ENCODE measurements at places on chromosomes 2 and 18.

- DNase-seq, result no peak
These were observed 7.9 kb upstream of the COLEC11 start for GRCh38 chr2:3587021-3587420.

DNA sequence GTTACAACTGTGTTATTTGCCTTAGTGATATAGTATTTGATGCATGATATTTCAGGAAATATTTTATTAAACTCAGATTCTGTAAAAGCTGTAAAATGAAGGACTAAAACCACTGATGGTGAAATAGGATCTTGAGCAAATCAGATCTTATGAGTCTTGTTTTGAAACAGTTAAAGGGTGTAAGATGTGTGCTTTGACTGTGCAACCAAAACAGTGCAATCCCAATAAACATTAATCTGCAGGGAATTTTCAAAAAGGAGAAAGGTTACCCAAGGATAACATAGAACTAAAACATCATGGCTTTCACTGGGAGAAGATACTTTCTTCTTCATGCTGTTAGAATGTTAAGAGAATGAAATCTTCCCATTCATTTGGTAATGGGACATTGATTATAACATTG is 378.7 kb downstream of the PARD3B start:
- DNase-seq, result no peak

DNA sequence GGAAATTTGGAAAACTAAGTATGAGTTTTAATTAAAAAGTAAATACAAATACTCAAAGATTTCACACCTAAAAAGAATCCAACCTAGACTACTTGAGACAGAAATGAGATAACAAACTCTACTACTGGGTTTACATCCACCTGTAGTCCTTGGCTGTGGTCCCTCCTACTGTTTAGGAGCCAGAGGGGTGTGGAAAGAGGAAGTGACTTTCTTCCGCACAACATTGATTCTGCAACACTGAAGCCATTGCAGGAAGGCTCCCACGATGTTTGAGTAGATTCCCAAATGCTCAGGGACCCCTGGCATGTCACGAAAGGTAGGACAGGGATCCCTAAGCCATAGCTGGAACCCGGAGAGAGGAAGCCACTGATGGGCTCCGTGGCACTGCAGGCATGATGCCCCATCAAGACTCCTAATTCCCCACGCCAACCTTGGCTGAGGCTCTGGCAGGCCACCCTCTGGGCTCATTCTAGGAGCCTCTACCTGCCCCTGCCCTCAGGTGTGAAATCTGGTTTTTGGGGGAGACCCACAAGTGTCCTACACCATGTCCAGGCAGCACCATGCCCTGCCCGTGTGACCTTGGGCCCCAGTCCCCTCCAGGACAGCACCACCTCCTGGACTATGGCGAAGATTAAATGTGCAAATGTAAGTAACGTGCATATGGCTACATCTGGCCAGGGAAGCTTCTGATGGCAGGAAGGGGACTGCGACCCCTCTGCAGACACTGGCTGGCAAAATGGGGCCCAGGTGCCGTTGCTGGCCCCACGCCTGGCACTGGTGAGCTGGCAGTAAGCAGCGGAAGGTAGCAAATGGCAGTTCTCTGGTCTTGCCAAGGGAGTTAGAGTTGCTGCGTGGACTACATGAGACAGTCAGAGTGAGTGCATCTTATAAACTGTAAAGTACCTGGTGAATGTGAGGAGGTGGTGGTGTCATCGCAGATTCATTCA is 38.2 kb upstream of the MAL start:
- no peak for DNase-seq

GRCh38 chr2:112777036-112777435 is 7.3 kb downstream of the IL1A start:
- DNase-seq, result no peak

- no peak for DNase-seq
These were observed 87.5 kb downstream of the TRIB2 start for GRCh38 chr2:12804091-12804856.

DNA sequence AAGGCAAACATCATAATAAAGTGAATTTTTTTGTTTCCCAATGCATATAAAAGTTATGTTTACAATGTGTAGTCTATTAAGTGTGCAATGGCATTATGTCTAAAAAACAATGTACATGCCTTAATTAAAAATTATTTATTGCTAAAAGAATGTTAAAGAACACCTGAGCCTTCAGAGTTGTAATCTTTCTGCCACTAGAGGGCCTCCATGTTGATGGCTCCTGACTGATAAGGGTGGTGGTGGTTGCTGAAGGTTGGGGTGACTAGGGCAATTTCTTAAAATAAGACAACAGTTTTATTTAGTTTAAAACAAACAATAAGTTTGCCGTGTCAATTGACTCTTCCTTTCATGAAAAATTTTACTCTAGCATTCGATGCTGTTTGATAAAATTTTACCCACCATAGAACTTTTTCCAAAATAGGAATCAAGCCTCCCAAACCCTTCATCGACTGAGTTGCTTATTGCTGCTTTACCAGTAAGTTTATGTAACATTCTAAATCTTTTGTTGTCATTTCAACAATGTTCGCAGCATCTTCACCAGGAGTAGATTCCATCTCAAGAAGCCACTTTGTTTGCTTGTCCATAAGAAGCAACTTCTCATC is 32.3 kb downstream of the MAP3K2 start:
- no peak for DNase-seq

DNA sequence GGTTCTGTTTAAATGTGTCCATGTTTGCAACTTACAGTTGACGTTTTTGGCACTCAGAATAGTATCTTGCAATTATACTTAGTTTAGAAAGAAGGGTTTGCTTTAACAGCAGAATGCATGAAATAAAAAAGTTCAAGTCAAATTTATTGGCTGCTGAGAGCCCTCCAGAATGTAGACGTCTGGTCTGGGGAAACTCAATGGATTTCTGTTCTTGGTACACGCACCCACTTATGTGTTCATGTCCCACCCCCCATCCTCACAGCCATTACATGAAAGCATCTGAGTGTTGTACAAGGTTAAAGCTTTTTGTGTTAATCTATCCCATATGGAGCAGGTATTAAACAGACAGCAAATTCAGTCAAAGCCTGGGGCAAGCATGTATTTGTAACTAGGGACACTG is 219.5 kb downstream of the SOX11 start:
- DNase-seq, result no peak

DNA sequence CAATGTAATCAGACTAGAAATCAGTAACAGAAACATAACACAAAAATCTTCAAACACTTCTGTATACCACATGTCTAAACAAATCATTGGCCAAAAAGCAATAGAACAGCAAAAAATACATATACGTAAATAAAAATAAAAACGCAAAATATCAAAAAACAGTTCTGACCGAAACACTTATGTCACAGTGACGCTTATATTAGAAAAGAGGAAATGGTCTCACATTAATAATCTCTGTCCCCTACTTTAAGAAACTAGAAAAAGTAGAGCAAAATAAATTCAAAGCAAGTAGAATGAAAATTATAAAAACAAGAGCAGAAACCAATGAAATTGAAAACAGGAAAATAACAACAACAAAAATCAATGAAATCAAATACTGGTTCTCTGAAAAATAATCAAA is 41.9 kb downstream of the TMEM131 start:
- DNase-seq, result no peak

DNA sequence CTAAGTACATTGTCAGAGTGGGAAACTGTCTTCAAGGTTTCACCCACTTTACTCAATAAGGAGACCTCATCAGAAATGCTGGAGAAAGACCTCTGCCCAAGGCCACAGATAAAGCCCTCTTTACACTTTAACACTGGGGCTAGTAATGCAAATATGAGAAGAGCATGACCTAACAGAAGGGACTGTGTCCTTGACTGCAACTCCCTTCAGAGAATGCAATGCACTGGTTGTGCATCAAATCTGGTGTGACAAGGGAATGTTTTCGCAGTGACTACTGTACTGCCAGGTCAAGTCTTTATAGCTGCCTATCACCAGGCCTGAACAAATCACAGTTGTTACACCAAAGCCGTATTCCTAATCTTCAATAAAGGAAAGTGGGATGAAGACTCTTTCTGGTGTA is 28.6 kb downstream of the CDH19 start:
- no peak for DNase-seq

GRCh38 chr2:1841903-1842791 is 97.8 kb upstream of the PXDN start:
- DNase-seq, result no peak

- no peak for DNase-seq
These were observed 6.6 kb upstream of the CYP27C1 start for GRCh38 chr2:127226520-127227263.

DNA sequence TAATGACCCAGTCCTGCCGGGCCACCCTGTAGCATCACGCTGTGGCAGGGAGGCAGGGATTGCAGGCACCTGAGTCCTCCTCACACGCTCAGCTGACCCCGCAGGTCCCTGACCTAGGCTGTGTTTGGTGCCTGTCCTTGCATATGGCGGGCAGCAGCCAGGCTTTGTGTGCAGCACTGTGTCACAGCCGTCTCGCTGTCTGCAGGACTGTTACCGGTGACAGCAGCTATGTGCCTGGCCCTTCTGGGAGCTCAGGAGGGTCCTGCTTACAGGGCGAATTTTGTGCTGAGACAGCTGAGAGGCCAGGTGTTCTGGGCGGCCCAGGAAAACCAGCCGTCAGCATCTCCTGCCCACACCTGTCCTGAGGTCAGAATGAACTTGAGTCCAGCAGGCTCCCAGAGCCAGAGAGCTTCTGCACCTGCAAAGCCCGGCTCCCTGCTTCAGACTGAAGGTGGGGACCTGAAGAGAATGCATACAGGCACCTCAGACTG is 10.4 kb upstream of the ARID5A start:
- no peak for DNase-seq
